ENCODE measurements at places on chromosomes 4 and X.

GRCh38 chrX:12986886-12987285, 12.0 kb downstream of the TMSB4X start:
- DNase-seq = no peak

GRCh38 chr4:53917729-53918128, 146.7 kb downstream of the CHIC2 start:
- no peak for DNase-seq

GRCh38 chr4:73761856-73762255, 21.5 kb downstream of the CXCL8 start:
- no peak for DNase-seq

GRCh38 chr4:93865650-93866049, 37.1 kb downstream of the ATOH1 start:
- no peak for DNase-seq

- no peak for DNase-seq
These were observed 69.5 kb downstream of the AASDH start for GRCh38 chr4:56317749-56318148.

GRCh38 chr4:24382381-24382780, 202.0 kb downstream of the DHX15 start:
- no peak for DNase-seq

GRCh38 chr4:25872851-25873631, 10.3 kb upstream of the SEL1L3 start:
- no peak for DNase-seq

DNA sequence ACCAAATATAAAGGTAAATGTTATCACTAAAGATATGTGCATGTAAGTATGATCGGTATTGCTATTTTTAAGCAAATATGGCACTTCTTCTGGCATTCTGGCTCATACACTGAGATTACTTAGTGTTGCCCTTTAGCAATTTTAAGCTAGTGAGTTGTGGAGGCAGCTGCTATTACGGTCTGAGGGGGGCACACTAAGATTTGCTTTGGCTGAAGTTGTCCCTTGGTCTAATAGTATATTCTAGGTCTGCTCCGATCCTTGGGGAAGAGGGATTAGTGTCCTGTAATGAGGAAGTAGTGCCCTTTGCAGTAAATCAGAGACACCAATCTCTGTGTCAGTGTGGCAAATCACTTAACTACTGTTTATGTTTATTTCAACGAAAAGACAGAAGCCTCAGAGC, 196.5 kb upstream of the FTHL17 start:
- no peak for DNase-seq

GRCh38 chrX:18617407-18617750, 54.5 kb downstream of the RS1 start:
- no peak for DNase-seq

GRCh38 chrX:104568304-104568915, 2.4 kb downstream of the IL1RAPL2 start:
- no peak for DNase-seq

DNA sequence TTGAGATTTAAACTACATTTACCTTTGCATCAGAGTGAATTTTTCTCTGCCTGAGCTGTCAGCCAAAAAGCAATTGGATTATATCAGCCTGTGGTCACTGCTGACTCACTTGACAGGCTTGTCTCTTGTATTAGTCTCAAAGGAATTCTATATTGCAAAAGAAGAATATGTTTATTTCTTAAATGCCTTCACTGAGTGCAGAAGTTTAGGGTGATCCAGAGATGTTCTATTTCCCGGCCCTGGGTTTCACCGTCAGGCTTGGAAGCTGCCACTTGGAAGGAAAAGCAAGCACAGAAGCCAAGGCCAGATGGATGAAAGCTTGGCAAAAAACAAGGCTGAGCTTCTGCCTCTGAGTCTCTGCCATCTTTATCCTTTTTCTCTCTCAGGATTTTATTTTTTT, 80.9 kb downstream of the FAM114A1 start:
- no peak for DNase-seq

DNA sequence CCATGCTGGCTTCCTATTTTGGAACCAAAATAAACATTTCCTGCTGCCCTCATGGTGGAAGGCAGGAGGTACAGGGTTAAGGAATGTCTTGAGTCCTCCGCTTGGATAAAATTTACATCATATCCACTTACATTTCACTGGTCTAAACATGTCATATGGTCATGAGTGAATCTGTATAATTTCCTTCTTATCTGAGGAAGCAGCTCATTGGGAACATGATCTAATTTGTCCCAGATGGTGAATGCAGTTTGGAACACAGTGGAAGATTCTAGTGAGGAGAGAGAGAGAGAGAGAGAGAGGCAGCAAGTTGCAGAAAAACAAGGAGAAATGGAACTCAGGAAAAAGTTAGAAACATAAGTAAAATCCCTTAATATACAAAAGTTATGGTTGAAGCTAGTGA, 46.8 kb downstream of the MXRA5 start:
- DNase-seq = no peak

GRCh38 chr4:159547645-159548308, 444.9 kb downstream of the RAPGEF2 start:
- no peak for DNase-seq

GRCh38 chrX:39984191-39984956, 113.4 kb downstream of the BCOR start:
- DNase-seq = no peak

DNA sequence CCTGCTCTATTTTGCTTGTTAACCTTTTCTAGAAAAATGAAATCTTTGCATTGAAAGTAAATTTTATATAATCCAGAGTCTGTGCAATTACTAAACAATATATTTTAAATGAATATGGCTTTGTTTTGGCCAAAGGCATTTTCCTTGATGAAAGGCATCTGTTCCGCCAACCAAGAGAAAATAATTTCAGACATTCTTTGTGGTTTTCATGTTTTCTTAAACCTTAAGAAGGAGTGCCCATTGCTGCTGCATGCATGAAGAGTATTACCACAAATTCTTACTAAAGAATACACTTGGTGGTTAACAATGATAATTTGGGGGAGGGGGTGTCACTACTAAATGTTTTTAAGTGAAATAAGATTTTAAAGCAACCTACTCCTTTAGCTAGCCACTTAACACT, 2.7 kb upstream of the PDGFC start:
- DNase-seq = no peak

- DNase-seq = peak; percentile 26
These were observed 62.5 kb upstream of the GPR174 start for GRCh38 chrX:79081895-79082512.

DNA sequence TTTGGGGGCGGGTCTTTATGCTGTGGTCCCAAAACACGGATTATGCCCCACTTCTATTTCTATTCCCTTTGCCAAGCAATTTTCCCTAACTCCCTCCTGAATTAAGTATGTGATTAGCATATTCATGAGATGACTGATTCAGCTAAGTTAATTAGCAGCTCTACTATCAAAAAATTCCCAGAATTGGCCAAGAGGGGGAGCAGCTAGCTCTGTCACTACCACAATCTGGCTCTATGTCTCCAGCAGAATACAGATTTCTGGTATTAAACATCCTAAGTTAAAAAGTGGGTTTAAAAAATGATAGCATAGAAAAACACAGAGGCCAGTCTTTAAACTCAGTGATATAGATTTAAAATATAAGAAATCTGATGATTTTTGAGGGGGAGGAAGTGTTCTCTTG, 80.3 kb downstream of the GPC4 start:
- no peak for DNase-seq

DNA sequence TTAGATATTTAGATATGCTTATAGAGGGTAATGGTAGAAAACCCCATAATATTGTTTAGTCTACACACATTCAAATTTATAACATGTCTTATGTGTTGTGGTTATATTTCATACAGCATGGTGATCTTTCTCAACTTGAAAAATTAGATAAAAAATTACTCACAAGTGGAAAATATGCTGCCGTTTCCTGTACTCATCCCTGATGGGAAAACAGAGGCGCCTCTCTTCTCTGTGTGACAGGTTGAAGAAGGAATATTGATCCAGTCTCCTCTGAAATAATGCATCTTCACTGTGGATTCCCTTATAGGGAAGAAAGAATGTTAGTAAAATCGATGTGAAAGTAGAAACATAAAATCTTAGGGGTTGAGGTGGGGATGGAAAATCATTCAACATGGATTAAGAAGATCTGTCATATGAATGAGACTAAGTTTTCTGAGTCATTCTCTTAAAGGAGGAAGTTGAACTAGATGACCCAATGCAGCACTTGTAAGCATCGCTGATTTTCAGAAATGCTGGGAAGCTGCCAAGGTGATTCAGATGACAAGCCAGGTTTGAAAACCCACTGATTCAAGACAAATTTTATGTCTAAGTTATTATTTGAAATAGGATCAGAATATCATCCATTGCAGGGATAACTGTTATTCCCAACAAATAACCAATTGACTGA, 70.7 kb downstream of the ANKRD50 start:
- no peak for DNase-seq

- no peak for DNase-seq
These were observed 1.6 kb downstream of the HHIP start for GRCh38 chr4:144647590-144647989.

DNA sequence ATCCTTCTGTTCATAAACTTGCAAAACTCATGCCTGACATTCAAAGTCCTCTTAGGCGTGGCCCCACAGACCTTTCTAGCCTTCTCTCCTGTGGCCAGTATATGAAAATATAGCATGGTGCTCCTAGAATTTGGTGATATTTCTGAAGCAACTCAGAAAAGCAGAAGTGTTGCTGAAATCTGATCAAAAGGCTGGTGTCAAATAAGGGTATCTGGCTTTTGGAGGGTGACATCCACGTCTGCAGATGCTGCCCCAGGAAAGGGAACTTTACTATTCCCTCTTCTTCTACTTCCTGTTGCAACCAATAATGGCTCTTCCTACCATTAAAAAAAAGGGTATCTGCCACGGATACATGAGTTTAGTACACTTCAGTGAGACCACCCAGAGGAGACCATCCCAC, 83.9 kb upstream of the RPS6KA3 start:
- DNase-seq = no peak

DNA sequence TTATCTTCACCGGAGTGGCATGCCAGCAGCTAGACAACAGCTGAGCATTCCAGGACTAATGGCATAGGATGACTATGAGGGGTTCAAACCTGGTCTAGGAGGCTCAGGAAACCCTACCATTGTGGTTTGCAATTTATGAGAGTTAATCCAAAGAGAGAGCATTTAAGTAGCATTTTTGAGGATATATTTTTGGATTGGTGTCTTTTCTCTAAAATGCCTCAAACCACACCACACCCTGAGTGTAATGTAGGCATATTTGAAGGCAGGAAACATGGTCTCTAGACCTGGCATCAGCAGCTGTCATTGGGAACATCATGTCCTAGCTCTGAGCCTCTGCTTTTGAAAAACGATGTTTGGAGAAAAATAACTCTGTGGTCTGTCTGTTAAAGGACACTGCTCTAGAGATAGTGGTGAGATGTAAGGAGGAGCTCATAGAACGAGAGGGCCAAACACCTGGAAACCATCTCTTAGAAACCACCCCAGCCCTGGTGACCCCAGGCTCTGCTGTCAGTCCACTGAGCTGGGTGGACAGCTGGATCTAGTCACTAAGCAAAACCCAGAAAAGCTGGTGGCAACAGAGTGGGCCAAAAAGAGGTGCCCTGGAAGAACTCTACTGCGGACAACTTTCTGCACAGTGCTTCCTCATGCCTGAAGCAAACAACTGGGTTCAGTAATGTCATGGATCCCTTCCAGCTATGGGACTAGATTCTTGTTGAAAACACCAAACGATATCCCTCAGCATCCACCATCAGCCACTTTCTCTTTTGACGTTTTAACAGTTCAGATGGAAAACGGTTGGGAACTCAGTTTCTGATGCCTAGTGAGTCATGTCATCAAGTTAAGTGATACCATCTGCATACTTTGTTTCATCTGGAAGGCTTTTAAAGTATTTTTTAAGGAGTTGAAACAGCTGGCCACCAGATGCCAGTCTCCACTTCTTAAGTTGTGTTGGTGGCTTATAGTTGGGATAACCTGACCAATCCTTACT, 100.2 kb upstream of the C1QTNF7 start:
- no peak for DNase-seq

DNA sequence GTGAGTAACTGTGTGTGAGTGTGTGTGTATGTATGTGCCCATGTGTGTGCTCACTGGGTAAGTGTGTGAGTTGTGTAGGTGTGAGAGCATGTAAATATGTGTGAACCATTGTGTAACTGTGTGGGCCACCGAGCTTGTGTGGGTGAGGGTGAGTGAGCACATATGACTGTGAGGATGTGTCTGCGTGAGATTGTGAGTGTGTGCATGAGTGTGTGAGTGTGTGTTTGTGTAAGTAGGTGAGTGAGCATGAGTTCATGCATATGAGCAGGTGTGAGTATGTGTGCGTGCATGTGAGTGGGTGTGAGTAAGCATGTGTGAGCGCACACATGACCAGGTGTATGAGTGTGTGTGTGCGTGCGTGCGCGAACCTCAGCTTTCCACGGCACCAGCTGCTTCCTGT, 1.4 kb upstream of the ATP2B3 start:
- DNase-seq = no peak

GRCh38 chr4:8507624-8508023, 67.0 kb downstream of the TRMT44 start:
- DNase-seq = no peak

GRCh38 chr4:187042251-187042650, 318.6 kb upstream of the FAT1 start:
- no peak for DNase-seq

DNA sequence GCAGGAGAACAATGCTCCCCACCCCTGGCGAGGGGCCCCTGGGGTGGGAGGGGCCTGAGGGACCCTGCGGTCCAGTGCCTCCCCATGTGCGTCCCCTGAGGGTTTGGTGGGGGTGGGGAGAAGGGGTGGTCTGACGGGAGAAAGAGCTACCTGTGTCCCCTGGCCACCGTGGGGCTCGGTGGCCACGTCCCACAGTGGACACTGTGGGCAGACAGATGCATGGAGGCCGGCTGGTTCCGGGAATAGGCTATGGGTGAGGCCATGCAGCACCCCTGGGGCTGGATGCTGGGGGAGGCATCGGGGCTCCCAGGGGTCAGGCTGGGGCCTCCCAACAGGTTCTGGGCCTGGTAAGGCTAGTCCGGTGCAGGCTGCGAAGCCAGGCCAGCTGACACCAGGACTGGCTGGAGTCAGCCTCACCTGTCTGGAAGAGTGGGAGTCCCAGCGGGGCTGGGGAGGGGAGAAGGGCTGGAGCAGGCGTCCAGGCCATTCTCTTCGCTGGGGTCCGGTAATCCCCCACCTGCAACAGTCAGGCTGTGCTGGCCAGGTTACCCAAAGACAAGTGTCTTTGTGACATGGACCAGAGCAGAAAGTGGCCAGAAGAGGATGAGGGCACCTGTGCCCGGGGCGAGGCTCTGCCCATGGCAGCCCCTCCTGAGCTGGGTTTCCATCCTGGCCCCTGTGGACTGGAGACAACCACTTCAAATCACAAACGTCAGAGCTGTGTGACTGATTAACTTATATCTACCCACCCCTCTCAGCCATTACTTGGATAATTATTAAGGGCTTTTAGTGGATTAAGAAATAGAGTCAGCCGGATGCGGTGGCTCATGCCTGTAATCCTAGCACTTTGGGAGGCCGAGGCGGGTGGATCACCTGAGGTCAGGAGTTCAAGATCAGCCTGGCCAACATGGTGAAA, 1.4 kb upstream of the FAM53A start:
- DNase-seq = no peak

GRCh38 chr4:38591617-38592337, 72.2 kb upstream of the KLF3 start:
- no peak for DNase-seq

GRCh38 chr4:3192827-3193226, 56.1 kb upstream of the MSANTD1 start:
- DNase-seq = no peak
